ENCODE measurements at places on chromosomes 1 and 21.

GRCh38 chr21:31975491-31975890 is 102.7 kb downstream of the HUNK start:
- DNase-seq, result no peak

DNA sequence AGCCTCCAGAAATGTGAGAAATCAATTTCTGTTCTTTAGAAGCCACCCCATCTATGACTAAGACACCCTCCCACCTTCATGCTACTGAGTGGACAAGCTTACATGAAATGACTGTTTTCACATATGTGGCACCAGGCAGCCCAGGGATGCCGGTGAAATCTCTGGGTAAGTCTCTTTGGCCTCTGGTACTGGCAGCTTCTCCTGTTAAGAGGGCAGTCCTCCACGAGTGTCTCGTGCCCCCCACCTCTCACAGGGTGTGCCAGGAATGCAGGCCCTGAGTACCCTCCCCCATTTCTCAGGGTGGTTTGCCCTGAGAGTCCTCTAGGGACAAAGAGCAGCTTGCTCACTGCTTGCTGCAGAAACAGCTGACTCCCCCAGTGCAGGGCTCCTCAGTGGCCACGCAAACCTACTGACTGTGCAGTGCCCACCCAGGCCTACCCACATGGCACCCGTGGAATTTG is 3.2 kb upstream of the PRXL2B start:
- DNase-seq, result peak; percentile 18

- DNase-seq, result no peak
Measured at GRCh38 chr21:44537930-44538911, 1.8 kb downstream of the KRTAP10-1 start.

GRCh38 chr1:94094469-94095111 is 26.4 kb downstream of the ABCA4 start:
- DNase-seq, result no peak

- DNase-seq, result no peak
Measured at GRCh38 chr1:24984300-24984699, 54.2 kb upstream of the RUNX3 start.

- DNase-seq, result peak; percentile 83
Measured at GRCh38 chr1:36576118-36576517, 93.4 kb upstream of the CSF3R start.

GRCh38 chr1:19450811-19451515 is 34.4 kb downstream of the CAPZB start:
- DNase-seq, result no peak

DNA sequence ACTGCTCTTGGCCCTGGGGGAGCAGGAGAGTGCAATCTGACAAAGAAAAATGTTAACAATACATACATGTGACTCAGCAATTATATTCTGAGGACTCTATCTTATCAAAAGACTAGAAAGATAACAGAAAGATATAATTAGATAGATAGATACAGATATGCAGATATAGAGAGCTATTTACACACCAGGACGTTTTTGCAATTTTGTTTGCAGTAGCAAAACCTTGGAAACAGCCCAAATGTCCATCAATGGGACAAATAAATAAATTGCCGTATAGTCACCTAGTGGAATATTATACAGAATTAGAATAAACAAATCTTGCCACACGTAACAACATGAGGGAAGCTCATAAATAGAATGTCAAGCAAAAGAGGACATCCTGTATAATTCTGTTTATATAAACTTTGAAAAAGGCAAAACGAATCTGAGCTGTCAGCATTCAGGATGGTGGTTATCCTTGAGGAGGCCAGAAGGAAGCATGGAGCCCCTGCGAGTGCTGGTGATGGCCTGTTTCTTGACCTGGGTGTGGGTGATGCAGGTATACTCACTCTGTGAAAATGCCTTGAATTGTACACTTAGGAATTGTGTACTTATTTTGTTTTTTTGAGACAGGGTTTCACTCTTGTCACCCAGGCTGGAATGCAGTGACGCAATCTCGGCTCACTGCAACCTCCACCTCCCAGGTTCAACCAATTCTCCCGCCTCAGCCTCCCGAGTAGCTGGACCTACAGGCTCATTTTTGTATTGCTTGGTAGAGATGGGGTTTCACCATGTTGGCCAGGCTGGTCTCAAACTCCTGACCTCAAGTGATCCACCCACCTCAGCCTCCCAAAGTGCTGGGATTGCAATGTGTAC is 12.8 kb upstream of the TRIM63 start:
- no peak for DNase-seq

Measured in mesothelial cell of epicardium (in vitro differentiated cells).